ENCODE measurements at places on chromosomes 6 and 20. TPM values are rescaled to one million over a fixed set of nuclear protein-coding genes. Genes with fewer than 3 reads are reported as not detected.

GRCh38 chr20:46307999-46308257 is 370 bp downstream of the CDH22 start:
- no peak for DNase-seq

The PLA2G7 gene
- total RNA-seq: not detected

DNA sequence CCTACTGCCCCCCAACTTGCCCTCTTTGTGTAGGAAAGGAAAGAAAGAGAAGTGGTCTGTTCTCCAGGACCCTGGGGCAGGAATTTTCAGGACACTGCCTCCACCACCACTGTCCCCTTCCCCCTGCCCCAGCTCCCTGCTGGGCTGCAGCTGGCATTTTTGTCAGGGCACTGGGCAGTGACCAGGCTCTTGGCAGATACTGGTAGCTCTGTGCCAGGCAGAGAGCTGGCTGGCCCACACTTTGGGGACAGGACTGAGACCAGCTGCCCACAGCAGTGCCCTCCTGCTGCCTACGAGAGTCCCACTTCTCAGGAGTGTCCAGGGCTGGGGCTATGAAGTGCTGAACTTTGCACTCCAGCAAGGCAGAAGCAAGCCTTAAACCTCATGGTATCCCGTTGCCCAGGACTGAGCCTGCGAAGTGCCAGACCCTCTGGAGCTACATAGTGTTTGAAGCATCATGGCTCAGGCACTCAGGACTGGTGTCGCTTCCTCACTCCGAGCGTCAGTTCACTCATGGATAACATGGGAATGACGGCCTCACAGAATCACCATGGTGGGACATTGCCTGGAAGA is 19.3 kb downstream of the SLC13A3 start:
- no peak for DNase-seq

DNA sequence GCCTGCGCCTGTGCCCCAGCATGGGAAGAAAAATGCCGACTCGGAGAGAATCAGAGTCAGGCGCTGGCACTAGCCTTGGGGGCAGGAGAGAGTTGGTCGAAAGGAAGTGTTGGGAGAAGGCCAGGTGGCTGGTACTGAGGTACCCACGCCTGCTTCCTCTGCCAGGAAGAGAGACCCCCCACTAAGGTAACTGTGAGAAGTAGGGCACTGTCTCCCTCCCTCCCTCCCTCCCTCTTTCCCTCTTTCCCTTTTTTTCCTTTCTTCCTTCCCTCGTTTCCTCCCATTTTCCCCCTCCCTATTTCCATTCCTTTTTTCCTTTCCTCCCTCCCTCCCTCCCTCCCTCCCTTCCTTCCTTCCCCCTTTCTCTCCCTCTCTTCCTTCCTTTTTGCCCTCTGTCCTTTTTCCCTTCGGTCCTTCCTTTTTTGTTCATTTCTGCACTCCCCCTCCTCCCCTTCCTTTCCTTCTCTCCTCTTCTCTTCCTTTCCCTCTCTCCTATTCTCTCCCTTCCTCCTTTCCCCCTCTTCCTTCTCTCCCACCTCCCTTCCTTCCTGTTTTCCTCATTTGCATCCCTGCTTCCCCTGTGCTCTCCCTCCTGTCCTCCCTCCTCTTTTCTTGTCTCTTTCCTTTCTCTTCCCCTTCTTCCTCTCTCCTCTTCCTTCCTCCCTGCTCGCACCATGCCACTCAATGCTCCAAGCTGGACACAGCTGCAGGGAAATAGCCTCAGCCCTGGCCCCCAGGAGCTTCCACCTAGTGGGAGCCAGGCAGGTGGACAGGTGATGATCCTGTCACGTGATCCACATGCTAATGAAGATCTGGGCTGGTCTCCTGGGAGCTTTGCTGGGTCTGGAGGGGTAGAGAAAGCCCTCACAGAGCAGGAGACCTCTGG is 148.0 kb downstream of the DHX35 start:
- DNase-seq: no peak

DNA sequence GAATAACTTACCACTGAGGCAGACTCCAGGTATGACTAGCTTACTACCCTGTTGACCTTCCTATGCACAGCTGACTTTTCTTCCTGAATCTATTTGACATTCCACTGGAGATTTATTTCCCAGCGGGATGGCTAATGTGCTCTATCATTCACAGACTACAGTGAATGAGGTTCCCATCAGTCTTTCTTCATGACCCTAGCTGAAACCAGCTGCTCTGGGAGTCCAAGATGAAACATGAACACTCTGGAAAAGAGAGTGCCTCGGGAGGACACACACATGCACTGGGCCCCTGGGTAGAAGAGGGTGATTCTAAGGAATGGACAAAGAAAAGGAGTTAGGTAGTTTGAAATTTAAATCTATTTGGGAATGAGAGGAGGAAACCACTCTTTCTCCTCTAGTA is 82.6 kb upstream of the DST start:
- DNase-seq: no peak

GRCh38 chr6:110201151-110201884 is 21.1 kb downstream of the CDC40 start:
- DNase-seq: no peak

DNA sequence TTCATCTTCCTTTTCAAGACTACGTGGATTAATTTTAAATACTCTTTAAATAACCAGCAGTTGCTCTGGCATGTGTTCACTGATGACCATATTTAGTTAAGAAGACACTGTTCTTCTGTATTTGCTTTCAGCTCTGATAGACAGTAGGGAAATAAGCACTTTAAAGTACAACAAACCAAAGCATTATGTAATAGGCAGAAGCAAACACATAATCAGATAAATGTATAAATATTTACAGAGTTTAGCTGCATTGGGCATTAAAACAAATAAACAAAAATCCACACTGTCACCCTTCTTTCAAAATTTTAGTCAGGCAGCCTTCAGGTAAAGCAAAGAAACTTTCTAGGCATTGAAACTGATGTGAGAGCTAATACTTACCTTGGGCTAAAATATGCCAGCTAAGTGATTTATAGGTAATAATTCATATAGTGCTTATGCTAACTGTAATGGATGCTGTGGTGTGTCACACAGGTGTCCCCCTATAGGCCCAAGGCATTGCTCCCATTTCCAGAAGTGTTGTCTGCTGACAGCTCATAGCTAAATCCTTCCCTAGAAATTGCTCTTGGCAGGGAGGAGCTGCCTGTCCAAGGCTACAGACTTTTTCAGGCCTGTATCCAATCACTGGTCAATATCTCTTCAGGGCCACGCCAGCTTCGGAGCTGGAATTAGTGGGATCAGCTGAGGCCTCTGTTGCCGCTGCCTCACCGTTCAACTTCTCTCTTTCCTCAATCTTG is 111.5 kb upstream of the CITED2 start:
- DNase-seq: no peak

GRCh38 chr6:121157906-121158305 is 176.4 kb downstream of the TBC1D32 start:
- no peak for DNase-seq

The FAM209B gene
- total RNA-seq: 1.0 TPM

GRCh38 chr6:168789699-168790098 is 348.7 kb downstream of the SMOC2 start:
- no peak for DNase-seq

- DNase-seq: no peak
Measured at GRCh38 chr6:135046912-135047311, 7.7 kb downstream of the HBS1L start.

GRCh38 chr6:149480502-149481280 is 4.1 kb downstream of the ZC3H12D start:
- peak; percentile 36 for DNase-seq

GRCh38 chr20:63163596-63164483 is 52.1 kb downstream of the YTHDF1 start:
- DNase-seq: no peak

- DNase-seq: no peak
Measured at GRCh38 chr6:105431226-105431625, 28.3 kb upstream of the PREP start.

The MATN4 gene
- 1.2 TPM for total RNA-seq

GRCh38 chr6:30100585-30101443 is 12.1 kb downstream of the TRIM31 start:
- peak; percentile 26 for DNase-seq

- DNase-seq: no peak
Measured at GRCh38 chr20:1124421-1124820, 6.0 kb downstream of the PSMF1 start.

The PGC gene
- not detected for total RNA-seq

The PDYN gene
- total RNA-seq: not detected

DNA sequence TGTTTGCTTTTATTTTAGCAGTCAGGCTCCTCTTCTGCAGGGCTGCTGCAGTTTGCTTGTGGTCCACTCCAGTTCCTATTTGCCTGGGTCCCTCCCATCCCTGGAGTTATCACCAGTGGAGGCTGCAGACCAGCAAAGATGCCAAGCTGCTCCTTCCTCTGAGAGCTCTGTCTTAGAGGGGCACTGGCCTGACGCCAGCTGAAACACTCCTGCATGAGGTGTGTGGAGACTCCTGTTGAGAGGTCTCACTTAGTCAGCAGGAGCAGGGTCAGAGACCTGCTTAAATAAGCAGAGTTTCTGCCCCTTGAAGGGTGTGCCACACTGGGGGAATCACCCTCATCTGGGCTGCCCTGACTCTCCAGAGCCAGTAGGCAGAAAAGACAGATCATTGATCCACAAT is 16.2 kb upstream of the WFDC8 start:
- no peak for DNase-seq

DNA sequence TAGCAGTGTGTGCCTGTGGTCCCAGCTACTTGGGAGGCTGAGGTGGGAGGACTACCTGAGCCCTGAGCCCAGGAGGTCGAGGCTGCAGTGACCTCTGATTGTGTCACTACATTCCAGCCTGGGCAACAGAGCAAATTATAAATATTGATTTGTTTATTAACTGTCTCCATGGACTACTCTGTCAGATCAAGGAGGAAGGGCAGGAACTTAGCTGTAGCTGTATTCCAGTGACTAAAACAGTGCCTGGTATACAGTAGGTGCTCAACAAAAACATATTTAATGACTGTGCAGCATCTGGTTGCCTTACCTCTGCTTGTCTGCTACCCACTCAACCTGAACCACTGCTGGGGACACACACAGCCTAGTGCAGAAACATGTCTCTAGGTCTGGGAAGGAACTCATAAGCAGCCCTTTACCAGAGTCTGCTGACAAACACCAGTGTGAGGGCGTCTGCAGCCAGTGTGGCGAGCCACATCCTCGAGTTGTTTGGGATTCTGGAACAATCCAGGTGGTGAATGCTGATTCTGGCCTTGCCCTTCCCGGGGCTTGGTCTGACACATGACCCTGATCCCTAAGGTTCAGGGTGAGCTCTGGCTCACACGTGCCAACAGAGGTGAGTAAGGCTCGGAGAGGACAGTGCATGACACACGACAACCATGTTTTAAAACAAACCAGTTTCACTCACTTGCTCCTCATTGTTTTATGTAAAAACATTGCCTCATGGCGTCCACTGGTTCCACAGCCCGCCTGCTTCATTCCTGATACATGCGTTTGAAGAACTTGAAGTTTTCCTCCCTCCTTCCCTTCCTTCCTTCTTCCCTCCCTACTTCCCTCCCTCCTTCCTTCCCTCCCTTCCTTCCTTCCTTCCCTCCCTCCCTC is 117.9 kb upstream of the ZNF217 start:
- peak; percentile 24 for DNase-seq

DNA sequence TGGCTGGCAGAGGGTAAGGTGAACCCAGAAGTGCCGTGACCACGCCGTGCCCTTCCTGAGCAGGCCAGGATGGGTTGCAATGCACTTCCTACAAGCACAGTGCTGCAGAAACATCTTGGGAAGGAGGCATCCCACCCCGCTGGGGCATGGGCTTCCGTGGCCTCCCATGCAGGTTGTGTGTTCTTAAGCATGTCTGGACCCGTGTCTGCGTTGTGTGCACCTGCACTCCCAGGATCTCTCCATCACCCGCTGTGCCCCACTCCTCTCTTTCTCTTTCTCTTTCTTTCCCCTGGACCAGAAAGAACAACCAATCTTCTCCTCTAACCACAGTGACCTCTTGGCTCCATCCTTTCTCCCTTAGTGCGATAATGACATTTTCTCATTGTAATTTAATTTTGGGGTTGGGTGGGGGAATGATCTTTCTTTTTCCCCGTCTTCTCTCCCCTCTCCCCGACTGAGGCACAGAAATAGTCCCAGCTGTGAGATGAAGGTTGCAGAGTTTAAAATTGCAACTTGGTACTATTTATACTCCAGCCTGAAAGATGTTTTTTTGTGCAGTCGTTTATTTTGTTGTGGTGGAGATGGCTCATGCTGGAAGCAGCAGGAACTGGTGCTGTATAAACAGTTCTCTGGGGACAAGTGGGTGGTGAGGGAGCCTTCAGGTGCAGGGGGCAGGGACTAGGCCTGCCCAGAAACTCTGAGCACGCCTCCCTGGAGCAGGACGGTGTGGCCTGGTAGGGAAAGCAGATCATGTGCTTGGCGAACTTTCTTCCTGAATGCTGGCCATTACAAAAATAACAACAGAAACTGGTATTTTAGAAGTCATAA is 20.5 kb downstream of the BCAS4 start:
- DNase-seq: peak; percentile 45

- DNase-seq: peak; percentile 51
Measured at GRCh38 chr20:25296094-25297093, 48.5 kb downstream of the PYGB start.

GRCh38 chr6:153062516-153062915 is 60.0 kb upstream of the MTRF1L start:
- DNase-seq: no peak

GRCh38 chr6:156719720-156720563 is 57.2 kb upstream of the ARID1B start:
- DNase-seq: peak; percentile 73

The BPIFA1 gene
- total RNA-seq: not detected

GRCh38 chr20:10696650-10697049 is 22.9 kb upstream of the JAG1 start:
- DNase-seq: peak; percentile 46

The AKAP7 gene
- total RNA-seq: 6.2 TPM

DNA sequence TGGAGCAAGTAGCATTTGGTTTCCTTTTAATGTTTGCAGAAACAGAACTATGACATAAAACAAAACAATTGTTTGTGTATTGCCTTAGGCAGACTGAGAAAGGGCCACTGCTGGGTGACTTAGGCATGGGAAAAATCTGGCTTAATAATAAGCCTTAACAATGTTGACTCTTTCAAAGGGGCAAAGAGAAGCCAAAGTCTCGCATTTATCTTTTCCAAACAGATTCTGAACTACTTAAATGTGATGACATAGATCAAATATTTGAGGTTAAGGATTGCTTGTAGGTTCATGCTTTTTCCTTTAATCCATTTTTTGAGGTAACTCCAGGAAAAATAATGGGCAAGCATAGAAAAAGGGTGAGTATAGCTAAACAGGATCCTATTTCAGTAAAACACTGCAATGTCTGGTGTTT is 39.6 kb downstream of the ADAT2 start:
- no peak for DNase-seq

DNA sequence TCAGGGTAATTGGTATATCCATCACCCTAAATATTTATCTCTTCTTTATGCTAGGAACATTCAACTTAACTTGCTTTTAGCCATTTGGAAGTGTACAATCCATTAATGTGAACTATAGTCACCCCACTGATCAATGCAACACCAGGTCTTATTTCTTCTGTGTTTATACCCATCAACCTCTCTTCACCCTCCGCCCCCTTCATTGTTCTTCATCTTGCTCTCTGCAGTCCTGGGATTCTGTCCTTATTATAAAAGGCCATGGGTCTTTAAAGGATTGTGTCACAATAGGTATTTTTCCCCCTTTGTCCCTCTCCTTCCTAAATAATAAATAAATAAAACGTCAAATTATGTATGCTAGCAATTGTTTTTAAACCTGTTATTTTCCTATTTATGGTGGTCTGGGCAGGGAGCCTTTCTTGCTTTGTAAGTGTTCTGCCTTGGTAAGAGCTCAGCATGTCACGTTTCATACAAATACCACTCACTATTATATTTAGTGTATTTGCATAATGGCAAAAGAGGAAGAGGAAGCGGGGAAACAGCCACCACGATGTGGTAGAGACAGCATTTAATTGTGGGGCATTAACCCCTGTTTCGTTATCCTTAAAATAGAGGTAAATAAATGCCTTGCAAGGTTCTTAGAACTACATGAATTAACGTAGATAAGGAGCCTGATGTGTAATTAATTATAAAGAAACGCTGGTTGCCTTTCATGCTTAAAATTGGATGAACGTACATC is 1.9 kb downstream of the ABRACL start:
- peak; percentile 58 for DNase-seq

All from activated CD8-positive, alpha-beta T cell treated with anti-CD3 and anti-CD28 coated beads for 36 hours (primary cell).